ENCODE measurements at places on chromosomes 11 and 22. TPM values are rescaled to one million over a fixed set of nuclear protein-coding genes. Genes with fewer than 3 reads are reported as not detected.

GRCh38 chr11:133040289-133040900 lies 491.9 kb downstream of the OPCML start:
- DNase-seq, result no peak

DNA sequence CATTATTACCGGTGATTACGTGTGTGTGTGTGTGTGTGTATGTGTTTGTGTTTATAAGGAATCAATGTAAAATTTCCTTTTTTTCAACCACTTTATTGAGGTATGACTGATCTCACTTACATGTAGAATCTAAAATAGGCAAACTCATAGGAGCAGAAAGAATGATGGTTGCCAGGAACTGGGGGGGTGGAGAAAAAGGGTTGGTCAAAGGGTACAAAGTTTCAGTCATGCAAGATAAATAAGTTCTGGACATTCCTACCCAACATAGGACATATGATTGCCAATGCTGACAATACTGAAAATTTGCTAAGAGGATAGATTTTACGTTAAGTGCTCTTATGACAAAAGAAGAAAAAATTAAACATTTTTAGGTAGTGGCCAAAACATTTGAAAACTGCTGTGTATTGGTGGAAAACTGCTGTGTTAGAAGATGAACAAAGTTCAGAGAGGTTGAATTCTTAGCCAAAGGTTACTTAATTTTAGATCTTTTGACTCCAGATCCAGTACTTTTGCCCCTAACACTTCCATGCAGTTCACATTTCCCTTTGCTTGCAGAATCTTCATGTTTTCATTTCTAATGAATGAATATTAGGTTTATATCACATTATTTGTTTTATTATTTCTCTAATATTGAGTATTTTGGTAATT lies 49.5 kb downstream of the NNMT start:
- DNase-seq, result no peak

- DNase-seq, result peak; percentile 55
Observed at GRCh38 chr11:2863276-2863618, 22.3 kb downstream of the CDKN1C start.

SEPTIN5 gene
- total RNA-seq, result 1.3 TPM

APOBEC3G gene
- total RNA-seq, result 66.5 TPM

CSF2RB gene
- 0.16 TPM for total RNA-seq

RAG1 gene
- 0.16 TPM for total RNA-seq

MMP12 gene
- not detected for total RNA-seq

TLCD5 gene
- 0.83 TPM for total RNA-seq

HBE1 gene
- not detected for total RNA-seq

PARVG gene
- 76.5 TPM for total RNA-seq

OR8K5 gene
- not detected for total RNA-seq

ALDH3B2 gene
- not detected for total RNA-seq

OR8B2 gene
- total RNA-seq, result not detected
